ENCODE measurements at places on chromosomes 7 and 10.

GRCh38 chr7:93148144-93148543 lies at the start of gene SAMD9L:
Gene SAMD9L (minus strand): TSS chr7:93148385. CDS start chr7:93135971, 12,414 bp downstream.
- no peak for DNase-seq

DNA sequence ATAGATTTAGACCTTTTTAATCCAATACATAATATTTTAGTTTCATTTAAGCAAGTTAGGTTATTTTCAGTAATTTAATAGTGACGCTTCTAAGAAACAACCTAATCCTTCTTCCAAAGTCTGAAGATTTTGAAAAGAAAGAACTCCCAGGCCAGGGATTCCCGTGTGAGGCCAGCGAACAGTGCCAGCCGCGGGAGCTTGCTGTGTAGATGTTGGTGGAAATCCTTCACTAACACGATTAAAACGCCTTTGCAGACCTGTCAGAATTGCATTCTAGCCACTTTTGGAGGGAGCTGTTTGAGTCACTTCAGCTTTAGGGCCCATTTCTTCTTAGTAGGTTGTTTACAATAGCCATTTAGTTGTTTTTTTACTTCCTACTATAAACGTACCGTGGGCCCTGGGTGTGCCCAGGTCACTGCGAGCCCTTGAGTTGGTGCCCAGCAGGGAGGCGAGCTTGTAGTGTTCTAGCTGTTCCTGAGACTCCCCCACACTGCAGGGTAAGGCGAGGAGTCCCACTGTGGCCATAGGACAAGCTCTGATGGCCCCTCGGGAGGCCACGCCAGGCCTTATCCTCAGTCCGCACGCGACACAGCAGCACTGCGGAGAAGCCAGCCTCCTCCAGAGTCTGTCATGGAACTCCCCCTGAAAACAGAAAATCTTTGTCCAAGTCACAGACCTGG lies 32.3 kb downstream of the PPP2R2D start:
- no peak for DNase-seq

DNA sequence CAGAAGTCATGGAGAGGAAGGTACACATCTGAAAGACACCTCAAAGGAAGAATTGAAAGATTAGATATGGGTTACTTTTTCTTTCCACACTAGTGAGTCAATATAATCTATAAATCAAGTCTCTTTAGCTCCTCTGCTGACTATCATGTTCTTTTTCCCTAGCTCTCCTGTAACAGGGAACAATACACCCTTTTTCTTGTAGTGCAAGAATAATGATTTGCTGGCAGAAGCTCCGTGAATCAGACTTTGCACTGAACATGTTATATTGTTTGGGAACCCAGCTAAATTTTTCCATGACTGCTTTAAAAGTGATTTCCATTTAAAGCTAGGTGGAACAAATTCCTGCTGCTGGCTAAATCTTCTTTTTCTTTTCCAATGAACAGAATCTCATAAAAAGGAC lies 756.6 kb upstream of the C7orf33 start:
- no peak for DNase-seq

GRCh38 chr10:104324221-104324686 lies 14.0 kb downstream of the ITPRIP start:
- no peak for DNase-seq

- no peak for DNase-seq
Observed at GRCh38 chr10:63391812-63392211, 74.0 kb downstream of the JMJD1C start.

- DNase-seq = peak; percentile 55
Observed at GRCh38 chr7:108358553-108358952, 97.7 kb downstream of the NRCAM start.

GRCh38 chr10:121092720-121093095 lies 241.5 kb downstream of the WDR11 start:
- no peak for DNase-seq

DNA sequence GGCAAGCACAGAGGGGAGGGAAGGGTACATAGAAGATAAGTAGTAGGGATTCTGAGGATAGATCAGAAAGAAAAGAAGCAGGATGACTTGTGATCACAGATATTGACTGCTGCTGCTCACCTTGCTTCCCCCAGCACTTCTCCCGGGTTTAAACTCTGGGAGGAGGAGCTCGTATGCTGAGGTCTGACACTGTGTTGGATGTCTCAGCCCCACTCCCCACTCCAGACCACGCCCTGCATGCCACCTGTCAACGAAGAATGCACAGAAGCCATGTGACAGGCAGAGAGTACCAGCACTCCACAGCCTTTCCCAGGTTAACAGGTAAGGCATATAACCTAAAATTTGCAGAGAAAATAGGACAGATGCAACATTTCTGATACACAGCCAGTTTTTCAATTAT lies 388.9 kb downstream of the TNS3 start:
- DNase-seq = no peak

GRCh38 chr7:142471820-142472219 lies 214.0 kb upstream of the PRSS58 start:
- DNase-seq = no peak

DNA sequence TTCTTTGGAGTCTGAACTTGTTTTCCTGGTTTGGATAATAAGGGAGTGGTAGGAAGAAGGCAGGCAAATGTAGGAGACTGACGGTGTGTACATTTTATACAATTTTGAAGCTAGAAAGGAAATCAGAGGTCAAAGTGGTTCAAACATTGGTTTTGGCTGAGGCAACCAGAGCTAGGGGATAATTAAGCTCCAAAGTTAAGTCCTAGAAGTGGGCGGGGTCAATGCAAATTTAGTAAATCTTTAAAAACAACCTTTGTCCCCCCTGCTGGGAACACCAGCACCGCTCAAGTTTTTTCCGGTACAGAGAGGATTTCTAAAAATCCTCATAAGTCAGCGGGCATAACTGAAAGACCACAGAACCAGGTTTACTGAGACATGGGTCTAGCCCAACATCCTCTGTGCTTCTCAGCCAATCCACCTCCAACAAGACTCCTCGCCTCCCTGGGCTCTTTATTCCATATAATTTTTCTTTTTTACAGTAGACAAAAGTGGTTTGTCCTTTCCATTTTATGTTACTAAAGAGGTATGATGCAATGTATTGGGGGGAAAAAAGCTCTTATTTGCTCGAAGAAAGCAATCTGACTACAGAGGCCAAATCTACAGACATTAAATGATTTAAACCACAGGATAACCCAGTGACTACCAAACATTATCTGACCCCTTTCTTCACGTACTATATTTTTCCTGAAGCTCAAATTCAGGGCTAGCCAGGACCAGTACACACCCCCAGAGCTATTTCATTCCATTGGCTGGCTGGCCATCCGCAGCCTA lies 1.6 kb downstream of the GLUD1 start:
- no peak for DNase-seq

DNA sequence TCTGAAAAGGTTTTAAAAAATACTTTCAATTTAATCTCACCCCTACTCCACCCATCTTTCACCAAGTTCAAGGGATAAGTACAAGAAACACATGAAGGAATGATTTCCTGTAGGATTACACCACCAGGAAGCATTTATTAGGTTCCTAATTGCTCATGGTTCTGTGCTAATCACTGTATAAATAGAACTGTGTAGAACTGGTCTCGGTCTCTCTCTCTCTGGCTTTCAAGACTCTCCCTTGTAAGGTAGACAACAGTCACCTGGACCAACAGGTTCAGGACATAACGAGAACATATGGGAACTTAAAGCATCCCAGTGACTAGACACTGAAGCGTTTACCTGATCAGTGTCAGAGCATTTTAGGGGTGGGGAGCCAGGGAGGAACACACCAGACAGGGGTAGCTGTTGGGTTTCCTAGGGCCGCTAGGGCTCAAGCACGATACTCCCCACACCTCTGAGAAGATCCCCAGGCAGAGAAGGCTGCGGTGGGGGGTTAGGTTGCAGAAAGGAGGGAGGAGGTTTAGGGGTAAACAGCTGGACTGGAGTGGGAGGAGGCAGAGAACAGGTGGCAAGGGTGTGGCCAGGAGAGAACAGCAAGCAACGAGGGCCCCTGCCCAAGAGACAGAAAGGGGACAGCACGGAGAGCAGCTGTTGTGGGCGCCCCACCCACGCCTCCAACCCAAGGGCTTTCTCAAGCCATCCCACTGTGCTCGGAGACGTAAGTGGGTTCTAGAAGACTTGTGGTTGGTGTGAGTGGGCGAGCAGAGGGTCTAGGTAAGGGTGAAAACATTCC lies 52.5 kb upstream of the USP6NL start:
- DNase-seq = no peak

DNA sequence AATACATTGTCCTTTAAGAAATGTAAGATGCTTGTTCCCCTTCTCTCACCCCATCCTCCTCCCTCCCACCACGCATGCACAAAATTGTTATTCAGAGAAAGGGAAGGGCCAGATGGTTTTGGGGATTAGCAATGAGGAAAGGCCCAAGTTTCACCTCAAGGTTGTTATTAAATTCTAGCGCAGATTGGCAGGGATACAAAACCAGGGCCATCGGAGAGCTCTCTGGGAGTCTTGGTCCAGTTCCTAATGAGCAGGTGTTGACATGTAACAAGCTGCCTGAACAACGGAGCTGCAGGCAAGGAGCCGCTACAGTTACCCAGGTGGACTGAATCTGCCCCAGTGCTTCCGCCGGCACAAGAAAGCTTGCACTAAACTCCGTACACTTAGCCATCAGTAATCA lies 9.7 kb upstream of the ANK3 start:
- no peak for DNase-seq

- DNase-seq = no peak
Observed at GRCh38 chr10:79142522-79143309, 74.0 kb downstream of the ZMIZ1 start.

DNA sequence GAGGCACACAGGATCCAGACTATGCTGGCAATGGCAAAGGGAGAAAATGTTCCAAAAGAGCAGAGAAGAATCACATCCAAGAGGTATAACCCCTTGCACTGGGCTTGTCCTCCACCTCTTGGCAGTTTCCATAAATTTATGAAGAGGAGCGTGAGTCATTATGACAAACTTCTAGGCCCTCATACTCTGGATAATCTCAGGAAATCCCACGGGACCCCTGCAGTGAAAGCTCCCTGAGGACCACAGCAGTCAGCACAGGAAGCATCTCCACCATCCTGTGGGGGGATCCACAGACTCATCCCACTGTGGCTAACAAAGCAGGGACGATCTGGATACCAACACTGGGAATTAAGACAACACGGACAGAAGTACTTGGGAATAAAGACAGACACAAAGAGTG lies 30.3 kb upstream of the GPAM start:
- no peak for DNase-seq

DNA sequence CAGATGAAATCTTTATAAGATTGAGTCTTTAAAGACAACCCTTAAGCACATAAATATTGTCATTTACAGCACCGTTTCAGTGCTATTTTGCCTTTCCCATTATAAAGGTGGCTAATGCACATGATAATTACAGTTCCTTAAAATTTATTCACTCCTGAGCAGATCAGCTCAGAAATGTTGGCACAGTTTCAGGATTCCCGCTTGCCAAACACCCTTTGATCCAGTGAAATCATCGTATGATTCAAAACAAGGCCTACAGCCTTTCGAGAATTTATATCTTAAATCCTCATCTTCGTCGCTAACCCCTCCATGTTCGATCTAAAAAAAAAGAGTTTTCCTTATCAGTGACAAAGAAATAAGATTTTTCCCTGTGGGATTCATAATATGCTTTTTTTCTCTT lies 14.1 kb upstream of the SOSTDC1 start:
- DNase-seq = no peak

DNA sequence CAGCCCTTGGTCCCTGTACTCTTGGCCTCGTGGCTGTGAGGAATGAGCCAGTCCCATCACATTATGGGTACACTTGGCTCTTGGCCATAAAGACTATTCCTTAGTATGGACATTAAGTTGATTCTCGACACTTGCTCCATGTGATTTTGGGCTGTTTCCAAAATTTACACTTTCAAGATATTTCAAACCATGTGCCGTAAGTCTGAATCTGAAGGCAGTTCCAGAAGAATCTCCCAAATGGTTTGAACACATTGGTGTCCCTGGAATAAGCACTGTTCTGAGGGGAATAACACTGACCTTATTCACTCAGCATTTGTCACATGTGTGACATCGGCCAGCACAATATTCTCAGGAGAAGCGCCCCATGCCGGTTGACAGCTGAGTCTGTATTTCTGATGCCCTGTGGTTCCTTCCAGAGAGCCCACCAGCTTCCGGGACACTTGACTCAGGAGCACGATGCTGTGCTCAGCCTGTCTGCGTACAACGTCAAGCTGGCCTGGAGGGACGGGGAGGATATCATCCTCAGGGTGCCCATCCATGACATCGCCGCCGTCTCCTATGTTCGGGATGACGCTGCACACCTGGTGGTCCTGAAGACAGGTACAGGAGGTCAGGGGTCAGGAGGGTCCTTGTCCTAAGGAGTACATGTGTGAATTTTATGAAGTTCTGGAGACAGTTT lies 24.6 kb downstream of the NACAD start:
- DNase-seq = no peak

DNA sequence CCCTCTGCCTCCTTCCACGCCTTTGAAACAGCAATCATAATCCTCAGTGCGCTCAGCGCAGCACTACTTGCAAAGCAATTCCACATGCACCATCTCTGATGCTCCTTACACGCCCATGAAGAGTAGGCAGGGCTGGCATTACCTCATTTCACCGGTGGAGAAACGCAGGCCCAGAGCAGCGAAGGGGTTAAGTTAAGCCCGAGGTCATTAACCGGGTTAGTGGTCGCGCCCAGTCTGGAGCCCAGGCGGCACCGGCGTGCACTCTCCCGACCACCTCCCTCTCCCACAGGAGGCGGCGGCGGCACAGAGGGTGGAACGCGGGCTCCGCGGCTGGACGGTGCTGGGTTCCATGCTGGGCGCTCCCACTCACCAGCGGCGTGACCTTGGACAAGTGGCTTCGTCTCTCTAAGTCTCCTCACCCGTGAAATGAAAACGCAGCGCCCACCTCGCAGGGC lies 515 bp downstream of the FASTK start:
- DNase-seq = no peak

DNA sequence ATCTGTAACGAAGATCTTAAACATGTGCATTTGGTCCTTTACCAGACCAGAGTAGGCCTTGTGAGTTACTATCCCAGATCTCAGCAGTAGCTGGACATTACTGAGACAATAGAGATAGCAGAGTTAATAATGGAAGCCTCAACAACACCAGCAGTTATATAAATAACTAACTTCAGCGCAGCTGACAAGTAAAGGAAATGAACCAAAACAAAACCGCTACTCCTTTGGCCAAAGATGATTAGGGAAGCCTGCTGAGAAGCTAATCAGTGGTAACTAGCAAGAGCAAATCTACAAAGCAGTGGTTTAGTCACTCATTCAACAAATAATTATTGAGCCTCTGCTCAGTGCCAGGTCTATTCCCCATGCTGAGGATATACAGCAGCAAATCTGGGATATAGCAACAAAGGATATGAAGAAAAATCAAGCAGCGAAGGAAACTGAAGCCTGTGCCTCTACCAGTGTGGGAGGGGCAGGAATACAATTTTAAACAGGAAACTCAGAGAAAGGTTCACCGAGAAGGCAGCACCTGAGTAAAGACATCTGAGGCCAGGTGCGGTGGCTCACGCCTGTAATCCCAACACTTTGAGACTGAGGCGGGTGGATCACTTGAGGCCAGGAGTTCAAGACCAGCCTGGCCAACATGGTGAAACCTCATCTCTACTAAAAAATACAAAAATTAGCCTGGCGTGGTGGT lies 103.6 kb downstream of the ELMO1 start:
- DNase-seq = no peak

- peak; percentile 79 for DNase-seq
Observed at GRCh38 chr7:542713-543500, 23.3 kb upstream of the PDGFA start.
